Thymus (tissue), 14 donors: ENCODE measurements at places on chromosomes 13 and 19. TPM values are rescaled to one million over a fixed set of nuclear protein-coding genes. Genes with fewer than 3 reads are reported as not detected.

DNA sequence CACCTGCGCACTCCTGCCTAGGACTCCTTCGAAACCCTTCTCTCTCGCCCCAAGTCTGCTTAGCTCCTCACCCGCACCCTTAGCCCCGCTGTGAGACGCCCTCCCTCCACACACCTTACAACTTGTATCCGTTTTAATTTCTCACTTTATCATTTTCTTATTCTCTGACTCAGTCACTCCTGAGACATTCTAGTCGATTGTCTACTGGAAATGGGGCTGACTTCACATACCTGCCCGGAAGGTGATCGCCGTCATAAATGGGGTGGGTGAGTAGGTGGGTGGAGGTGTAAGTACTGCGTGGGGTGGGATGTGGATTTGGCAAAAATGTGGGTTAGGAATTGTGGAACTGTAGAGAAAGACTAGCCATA is 714 bp downstream of the NDFIP2 start:
- DNase-seq: no peak

- DNase-seq: no peak
Observed at GRCh38 chr13:111955412-111956065, 111.4 kb upstream of the SOX1 start.

- no peak for DNase-seq
Observed at GRCh38 chr13:97660594-97661260, 226.8 kb downstream of the RAP2A start.

GRCh38 chr13:42575938-42576337 is 2.0 kb downstream of the TNFSF11 start:
- no peak for DNase-seq

DNA sequence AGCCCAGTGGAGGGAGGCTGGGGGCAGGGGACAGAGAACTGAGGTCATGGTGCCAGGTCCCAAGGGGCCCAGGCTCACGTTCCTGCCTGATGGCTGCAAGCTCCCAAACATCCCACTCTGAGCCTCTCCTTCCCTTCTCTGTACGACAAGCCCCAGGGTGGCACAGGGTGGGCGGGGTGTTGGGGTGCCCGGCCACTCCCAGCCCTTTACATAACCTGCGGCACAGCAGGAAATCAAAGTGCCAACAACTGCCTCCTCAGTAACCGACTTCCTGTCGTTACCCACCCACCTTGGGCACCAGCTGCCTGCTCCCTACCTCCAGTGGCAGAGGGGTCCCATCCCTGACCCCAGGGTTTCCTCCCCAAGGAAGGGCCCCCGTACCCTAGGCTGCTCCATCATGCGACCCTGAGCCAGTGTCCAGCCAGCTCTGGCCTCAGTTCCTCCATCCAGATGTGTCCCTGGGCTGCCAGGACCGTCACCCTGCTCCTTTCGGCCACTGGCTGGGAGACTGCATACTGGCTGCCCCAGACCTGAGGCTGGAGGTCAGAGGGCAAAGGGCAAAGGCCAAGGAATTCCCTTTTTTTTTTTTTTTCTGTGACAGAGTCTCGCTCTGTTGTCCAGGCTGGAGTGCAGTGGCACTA is 27.7 kb upstream of the NFIC start:
- no peak for DNase-seq

DNA sequence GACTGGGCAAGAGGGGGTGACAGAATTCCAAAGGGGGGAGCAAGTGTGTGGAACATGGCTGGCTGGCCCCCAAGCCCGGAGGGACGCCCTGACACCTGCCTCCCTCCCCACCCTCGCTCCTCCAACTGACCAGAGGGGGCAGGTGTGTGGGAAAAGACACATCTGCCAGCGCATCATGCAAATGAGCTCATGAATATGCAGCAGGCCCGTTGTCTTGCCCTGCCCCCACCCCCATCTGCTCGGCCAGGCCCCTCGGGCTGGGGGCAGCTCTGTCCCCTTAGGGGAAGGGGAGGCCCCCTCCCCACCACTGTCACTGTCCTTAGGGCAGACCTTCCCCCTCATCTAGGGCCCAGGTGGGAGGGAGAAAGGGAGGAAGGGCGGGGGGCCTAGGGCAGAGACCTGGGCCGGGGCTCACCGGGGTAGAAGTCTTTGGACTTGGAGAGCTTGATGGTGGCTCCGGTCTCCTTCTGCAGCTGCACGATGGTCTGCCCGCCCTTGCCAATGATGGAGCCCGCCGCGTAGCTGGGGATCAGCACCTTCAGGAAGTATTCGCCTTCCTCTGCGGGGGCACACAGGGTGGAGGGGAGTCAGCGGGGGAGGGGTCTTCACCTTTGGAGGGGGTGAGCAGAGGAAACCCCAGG is 12.9 kb downstream of the NOVA2 start:
- DNase-seq: no peak

GRCh38 chr19:57282011-57282643 is 1.8 kb downstream of the ZNF460 start:
- DNase-seq: no peak

DNA sequence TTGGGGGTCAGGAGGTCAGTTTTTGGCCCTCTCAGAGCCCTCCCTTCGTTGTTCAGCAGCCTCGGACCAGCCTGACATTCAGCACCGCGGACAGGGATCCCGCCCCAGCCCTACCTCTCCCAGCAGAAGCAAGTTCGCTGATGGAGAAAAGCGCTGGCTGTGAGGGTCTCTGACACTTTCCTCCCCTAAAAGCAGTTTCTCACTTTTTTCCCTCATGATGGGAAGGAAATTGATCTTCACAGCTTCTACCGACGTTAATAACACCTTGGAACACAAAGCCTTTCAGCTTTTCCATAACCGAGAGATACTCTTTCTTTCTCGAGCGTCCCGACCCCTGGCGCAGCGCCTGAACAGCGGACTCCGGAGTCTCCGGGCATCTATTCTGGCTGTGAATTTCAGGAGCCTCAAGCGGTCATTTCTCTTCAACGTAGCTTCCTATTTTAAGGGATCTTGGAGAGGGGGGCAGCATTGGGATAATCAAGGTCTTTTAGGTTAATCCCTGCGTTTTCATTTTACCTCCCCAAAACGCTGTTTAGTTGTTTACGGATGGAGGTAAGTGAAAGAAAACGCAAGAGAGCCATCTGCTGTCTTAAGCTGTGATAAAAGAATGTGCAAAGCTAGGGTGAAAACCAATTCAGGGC is 467.2 kb downstream of the ITGBL1 start:
- no peak for DNase-seq

DNA sequence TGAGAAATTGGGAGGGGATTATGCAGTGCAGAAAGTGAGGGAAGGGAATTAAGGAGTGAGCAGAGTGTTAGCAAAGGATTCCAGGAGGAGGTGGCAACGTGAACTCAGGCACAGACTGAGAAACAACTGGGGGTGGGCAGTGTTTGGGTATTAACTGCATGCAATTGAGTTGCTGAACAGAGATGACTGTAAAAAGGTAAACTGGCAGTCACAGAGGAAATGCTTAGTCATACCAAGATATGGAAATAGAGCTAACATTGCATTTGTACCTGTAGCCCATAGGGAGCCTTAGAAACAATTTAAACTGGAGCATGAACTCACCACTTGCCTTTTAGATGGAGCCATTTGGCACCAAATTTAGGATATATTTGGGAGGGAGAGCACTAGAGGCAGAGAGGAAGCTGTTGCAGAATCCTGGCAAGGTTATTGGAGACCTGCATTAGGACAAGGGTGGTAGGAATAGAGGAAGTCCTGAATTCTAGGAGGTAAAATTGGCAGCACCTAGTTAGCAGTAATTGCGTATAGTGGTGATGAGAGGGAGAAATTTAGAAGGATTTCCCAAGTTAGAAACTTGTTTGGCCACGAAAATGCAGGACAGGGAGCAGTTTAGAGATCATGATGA is 100.6 kb upstream of the FRY start:
- DNase-seq: no peak

- no peak for DNase-seq
Observed at GRCh38 chr13:30971575-30971974, 39.1 kb downstream of the TEX26 start.

GRCh38 chr19:30227661-30228112 is 144.5 kb upstream of the ZNF536 start:
- DNase-seq: no peak

Gene NAPSA
- total RNA-seq: 0.94 TPM

Gene LRRC63
- total RNA-seq: 1.2 TPM

Gene ZIM2
- total RNA-seq: 0.09 TPM

Gene ZNF135
- total RNA-seq: 7.0 TPM
